Panc1 (cell line): ENCODE measurements at places on chromosomes 3 and 15. TPM values are rescaled to one million over a fixed set of nuclear protein-coding genes. Genes with fewer than 3 reads are reported as not detected.

UACA gene
- total RNA-seq: 303 TPM

PPP2R3A gene
- total RNA-seq: 8.1 TPM

SLC28A2 gene
- 0.23 TPM for total RNA-seq

GRCh38 chr15:61812476-61812875, 247.8 kb downstream of the VPS13C start:
- H3K27me3 ChIP-seq: peaks cover 5% of the 10 kb centered on the region; the same call in 1 of the 2 replicates
- no peaks in the 10 kb centered on the region for H3K36me3 ChIP-seq
- no peak overlapping the region for H3K4me3 ChIP-seq
- H3K27ac ChIP-seq: no peak overlapping the region
- H3K4me1 ChIP-seq: no peaks in the 10 kb centered on the region
- DNase-seq: no peak

- H3K36me3 ChIP-seq: no peaks in the 10 kb centered on the region
- no peaks in the 10 kb centered on the region for H3K27me3 ChIP-seq
- DNase-seq: no peak
- H3K4me1 ChIP-seq: no peaks in the 10 kb centered on the region
- no peak overlapping the region for H3K4me3 ChIP-seq
Measured at GRCh38 chr3:17771177-17772017, 29.0 kb upstream of the TBC1D5 start.

DNA sequence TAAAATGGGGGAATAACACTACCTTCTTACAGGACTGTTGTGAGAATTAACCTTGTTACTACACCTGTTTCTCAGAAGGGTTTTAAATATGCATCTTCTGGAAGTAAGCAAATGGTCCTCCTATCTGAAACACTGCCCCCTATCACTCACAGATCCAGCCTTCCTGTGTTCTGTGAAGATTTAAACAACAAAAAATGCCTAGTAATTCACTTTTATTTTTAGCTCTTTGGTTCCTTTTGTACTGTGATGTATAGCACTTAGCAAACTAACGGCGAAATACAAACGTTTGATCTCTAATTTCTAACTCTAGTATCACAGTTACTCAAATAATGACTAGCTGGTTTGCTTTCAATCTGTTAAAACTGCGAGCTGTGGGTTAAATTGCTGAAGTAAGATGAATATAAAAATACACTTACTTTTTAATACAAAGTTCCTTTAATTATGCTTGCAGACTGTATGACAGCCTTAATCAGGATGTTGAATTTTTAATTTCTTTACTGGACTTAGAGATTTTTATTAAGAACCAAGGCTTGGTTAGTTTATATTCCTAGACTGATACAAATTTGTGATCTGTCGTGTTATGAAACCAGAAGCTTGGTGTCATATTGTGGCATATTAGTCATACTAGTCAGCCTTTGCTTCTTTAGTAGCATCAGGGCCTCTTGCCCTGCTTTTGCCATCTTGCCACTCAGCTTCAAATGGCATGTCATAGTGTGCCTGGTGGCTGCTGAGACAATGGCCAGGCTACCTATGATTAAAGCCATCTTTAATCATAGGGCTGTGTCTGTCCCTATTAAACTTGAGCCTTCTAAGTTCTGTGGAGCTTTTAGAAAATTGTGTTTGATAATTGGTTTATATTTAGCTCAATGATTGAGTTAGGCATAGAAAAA, 9.2 kb downstream of the EIF3J start:
- no peak overlapping the region for H3K27ac ChIP-seq
- peaks cover 8% of the 10 kb centered on the region for H3K36me3 ChIP-seq
- H3K4me3 ChIP-seq: no peak overlapping the region
- 0 out of 2 replicates have a peak, but pooled peaks cover 6% of the 10 kb centered on the region for H3K4me1 ChIP-seq
- no peak for DNase-seq
- no peaks in the 10 kb centered on the region for H3K27me3 ChIP-seq

DNA sequence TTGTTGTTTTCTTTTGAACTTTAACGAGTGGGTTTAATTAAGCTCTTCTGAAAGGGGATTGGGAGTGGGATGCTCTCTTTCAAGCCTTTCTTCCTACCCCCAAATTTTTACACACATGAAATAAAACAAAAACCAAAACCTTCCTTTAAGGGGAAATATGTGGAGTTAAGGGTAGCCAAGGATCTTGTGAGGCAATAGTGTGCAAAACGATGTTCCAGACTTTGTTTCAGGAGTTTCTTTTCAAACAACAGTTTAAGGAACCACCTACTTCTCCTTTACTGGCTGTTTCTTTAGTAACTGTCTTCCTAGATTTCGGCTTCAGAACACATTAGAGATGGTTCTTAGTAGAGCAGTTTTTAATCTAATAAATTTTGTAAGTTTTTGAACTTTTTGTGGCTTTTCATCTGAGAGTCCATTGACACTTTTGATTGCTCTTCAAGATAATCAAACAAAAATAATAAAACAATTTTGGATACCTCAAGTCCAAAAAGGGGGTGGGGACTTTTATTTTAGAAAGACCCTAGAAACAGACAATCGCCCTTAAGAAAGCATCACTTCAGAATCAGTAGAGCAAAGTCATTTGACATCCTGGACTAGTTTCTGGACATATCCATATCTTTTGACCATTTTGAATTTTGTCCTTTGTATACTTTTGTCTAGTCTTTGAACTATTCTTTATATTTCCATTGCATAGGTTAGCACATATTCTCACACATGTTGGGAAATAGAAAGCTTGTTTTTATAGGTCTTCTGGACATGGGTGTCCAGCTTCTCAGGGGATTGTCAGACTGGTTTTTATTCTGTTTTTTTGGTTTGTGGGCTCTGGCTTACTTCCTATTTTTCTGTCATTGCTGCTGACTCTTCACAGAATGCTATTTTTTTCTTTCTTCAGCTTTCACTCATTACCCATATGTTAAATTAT, 6.0 kb downstream of the DIPK2A start:
- no peaks in the 10 kb centered on the region; the same call in 1 of the 2 replicates for H3K36me3 ChIP-seq
- no peak for DNase-seq
- H3K4me3 ChIP-seq: no peak overlapping the region
- H3K27me3 ChIP-seq: no peaks in the 10 kb centered on the region
- H3K4me1 ChIP-seq: peaks cover 13% of the 10 kb centered on the region

GRCh38 chr3:126135406-126136076, 44.8 kb downstream of the ALDH1L1 start:
- H3K27ac ChIP-seq: no peak overlapping the region
- peaks cover 12% of the 10 kb centered on the region for H3K27me3 ChIP-seq
- H3K4me1 ChIP-seq: no peaks in the 10 kb centered on the region
- DNase-seq: no peak
- H3K36me3 ChIP-seq: no peaks in the 10 kb centered on the region

- H3K27ac ChIP-seq: no peak overlapping the region
- no peak overlapping the region for H3K4me3 ChIP-seq
- H3K27me3 ChIP-seq: no peaks in the 10 kb centered on the region
- no peaks in the 10 kb centered on the region for H3K4me1 ChIP-seq
- no peak for DNase-seq
Measured at GRCh38 chr3:53320697-53321096, 26.6 kb downstream of the DCP1A start.

GRCh38 chr15:26890451-26890850, 23.6 kb downstream of the GABRA5 start:
- H3K27me3 ChIP-seq: no peaks in the 10 kb centered on the region
- peaks cover 4% of the 10 kb centered on the region for H3K4me1 ChIP-seq
- H3K36me3 ChIP-seq: no peaks in the 10 kb centered on the region
- DNase-seq: no peak
- H3K27ac ChIP-seq: no peak overlapping the region

GRCh38 chr15:34721802-34722438, 32.9 kb downstream of the GJD2 start:
- H3K4me1 ChIP-seq: no peaks in the 10 kb centered on the region
- H3K36me3 ChIP-seq: no peaks in the 10 kb centered on the region
- peaks cover 9% of the 10 kb centered on the region for H3K27me3 ChIP-seq
- no peak overlapping the region for H3K27ac ChIP-seq
- H3K4me3 ChIP-seq: no peak overlapping the region; the same call in 1 of the 2 replicates
